Stimulated activated CD4-positive, alpha-beta T cell treated with anti-CD3 and anti-CD28 coated beads, TNF-alpha, amount 100 ng/mL, for 48 hours (primary cell): ENCODE measurements at places on chromosomes 5 and 9.
A peak's percentile ranks its signal among the peaks of the same experiment; 100 is the strongest.

DNA sequence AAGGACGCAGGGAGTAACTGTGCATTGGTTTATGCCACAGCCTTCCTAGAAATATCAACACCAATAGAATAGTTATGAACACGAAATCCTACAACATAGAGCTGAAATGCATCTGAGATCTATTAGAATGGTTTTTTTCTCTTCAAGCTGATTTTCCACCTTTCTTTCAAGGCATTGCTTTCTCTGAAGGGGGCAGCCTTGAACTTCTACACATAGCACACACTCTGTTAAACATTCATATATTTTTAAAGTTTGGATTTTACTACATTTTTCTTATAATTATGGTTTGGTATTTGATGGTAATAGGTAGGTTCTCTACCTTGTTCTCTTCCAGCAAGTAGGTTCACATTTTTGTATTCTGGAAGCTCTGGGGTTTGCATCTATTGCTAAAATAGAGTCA lies 661.8 kb downstream of the SEMA5A start:
- DNase-seq = no peak

DNA sequence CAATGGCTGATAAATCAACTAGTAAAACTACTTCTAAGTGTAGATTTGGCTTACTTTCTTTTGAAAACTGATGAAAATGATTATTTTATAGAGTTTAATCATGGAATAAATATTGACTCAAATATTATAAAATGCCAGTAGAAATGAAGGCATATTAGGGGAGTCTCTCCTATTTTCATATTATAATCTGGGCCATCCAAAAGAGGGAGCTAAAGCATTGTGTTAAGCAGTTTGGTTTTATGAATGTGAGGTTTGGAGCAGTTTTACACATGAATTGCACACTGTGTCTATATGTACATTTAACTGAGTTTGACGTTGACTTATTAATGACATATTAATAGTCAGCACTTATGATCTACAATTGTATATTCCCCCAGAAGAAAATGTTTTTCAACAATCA lies 17.4 kb downstream of the CDH9 start:
- no peak for DNase-seq

DNA sequence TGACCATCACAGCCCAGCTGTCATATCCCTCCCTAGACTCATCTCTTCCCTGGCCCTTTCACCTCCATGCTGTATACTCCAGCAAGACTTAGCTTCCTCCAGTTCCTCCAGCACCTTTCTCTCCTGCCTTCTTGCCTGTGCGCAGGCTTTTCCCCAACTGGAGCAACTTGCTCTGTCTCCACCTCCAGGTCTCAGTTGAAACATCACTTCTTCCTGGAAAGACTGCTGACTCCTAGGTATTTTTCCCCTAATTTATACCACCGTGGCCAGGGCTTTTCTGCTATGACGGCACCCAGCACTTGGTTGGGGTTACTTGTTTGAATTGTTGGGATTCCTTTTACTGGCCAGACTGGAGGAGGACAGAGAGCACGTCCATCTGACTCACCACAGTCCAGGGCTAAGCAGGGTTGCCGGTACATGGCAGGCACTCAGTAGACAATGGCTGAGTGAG lies 67.5 kb downstream of the KCNIP1 start:
- no peak for DNase-seq

DNA sequence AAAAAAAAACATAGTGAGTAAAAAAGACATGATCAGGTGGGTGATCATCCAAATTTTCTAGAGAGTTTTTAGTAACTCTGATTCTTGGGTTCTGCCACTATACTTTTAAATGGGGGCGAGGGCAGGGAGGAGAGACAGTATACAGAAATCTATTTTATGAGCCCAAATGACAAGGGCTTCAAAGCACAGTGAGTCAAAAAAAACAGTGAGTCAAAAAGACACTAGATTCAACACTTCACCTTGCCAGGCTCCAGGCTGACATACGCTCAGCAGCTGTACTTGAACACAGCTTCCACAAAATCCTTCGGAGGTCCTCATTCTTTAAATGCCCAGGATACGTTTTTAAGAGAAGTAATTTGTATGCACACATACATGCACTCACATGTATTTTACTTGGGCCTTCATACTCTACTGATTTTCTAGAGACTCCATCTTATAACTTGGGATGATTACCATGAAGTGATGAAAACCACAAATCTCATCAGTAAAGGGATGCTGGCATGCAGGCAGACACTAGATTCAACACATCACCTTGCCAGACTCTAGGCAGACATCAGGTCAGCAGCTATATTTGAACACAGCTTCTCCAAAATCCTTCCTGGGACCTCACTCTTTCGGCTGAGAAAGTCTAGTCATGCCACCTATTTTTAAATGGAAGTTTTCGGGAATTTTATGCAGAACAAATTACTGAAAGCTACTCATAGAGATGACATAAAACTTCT lies 28.8 kb downstream of the NR3C1 start:
- DNase-seq = no peak

DNA sequence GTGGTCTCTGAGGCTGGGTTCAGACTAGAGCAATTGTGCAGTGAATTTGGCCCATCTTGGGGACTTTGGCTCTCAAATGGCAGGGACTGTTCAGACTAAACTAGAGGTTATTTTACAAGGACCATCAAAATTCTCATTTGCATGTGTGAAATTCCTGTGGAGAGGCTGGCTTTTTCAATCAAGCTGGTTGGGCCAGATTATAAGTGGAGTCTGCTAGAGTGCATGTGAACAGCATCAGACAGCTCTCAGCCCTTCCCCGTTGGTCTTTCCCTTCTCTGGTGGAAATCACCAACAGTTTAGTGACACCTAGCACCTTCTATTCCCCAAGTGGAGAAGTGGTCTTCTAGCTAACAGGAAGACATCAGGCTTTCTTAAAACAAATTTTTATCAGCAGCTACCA lies 301.3 kb downstream of the CWC27 start:
- no peak for DNase-seq

DNA sequence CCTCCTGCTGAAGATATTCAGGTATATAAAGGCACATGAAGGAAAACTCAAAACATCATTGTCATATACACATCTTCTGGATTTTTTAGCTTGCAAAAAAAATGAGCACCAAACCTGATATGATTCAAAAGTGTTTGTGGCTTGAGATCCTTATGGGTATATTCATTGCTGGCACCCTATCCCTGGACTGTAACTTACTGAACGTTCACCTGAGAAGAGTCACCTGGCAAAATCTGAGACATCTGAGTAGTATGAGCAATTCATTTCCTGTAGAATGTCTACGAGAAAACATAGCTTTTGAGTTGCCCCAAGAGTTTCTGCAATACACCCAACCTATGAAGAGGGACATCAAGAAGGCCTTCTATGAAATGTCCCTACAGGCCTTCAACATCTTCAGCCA lies at the start of gene IFNK:
IFNK (plus strand) TSS at position 55 of the 400 bp plus-strand sequence; CDS start at position 102, 47 bp downstream.
- no peak for DNase-seq

- no peak for DNase-seq
Measured at GRCh38 chr9:111023128-111023527, 15.1 kb downstream of the LPAR1 start.

GRCh38 chr9:97710356-97711222 lies 13.4 kb upstream of the XPA start:
- peak; percentile 7 for DNase-seq

GRCh38 chr5:127428276-127428675 lies 89.2 kb upstream of the PRRC1 start:
- DNase-seq = no peak
